Naive thymus-derived CD4-positive, alpha-beta T cell (primary cell): ENCODE measurements at places on chromosomes 16 and 17.

DNA sequence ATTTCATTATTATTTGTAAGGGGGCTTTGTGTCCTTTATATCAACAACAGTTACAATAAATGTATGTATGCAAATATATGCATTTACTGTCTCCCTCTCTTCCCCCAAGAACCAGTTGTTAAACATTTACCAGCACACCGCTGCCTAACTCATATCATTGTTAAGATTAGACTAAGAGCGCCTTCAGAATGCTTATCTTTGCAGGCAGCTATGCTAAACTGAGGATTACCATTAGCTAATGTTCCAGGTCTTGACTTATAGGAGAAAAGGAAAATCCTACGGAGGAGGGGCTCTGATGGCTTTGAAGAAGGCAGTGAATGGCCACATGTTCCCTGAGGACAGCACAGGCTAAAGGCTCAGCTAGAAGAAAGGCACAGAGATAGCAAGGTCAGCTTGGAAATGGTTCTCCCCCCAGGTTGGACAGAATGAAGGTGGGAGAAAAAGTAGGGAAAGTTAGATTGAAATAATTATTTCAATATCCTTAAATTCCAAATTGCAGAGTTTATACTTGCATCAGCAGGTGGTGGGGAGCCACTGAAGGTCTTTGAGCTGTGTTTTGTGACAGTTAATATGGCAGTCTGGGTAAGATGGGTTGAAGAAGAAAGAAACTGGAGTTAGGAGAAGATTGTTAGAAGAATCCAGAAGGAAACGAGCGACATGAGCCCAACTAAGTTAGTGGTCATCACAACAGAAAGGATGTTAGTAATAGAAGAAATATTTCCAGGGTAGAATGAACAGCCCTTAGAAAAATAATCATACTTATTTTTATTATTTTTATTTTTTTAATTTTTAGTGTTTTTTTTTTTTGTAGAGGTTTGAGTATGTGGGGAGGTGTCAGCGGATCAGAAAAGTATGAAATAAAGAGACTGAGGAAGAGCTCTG is 87.0 kb upstream of the MAF start:
- no peak for DNase-seq

- DNase-seq, result peak; percentile 15
Measured at GRCh38 chr16:23557779-23558702, 514 bp downstream of the UBFD1 start.

GRCh38 chr17:2015314-2015713 is 9.8 kb downstream of the RTN4RL1 start:
- DNase-seq, result no peak

GRCh38 chr16:87165151-87165550 is 152.0 kb downstream of the C16orf95 start:
- DNase-seq, result no peak

GRCh38 chr16:69861292-69862030 is 89.7 kb upstream of the CLEC18A start:
- DNase-seq, result no peak

- DNase-seq, result no peak
Measured at GRCh38 chr16:22141767-22142166, 20.5 kb upstream of the SDR42E2 start.

DNA sequence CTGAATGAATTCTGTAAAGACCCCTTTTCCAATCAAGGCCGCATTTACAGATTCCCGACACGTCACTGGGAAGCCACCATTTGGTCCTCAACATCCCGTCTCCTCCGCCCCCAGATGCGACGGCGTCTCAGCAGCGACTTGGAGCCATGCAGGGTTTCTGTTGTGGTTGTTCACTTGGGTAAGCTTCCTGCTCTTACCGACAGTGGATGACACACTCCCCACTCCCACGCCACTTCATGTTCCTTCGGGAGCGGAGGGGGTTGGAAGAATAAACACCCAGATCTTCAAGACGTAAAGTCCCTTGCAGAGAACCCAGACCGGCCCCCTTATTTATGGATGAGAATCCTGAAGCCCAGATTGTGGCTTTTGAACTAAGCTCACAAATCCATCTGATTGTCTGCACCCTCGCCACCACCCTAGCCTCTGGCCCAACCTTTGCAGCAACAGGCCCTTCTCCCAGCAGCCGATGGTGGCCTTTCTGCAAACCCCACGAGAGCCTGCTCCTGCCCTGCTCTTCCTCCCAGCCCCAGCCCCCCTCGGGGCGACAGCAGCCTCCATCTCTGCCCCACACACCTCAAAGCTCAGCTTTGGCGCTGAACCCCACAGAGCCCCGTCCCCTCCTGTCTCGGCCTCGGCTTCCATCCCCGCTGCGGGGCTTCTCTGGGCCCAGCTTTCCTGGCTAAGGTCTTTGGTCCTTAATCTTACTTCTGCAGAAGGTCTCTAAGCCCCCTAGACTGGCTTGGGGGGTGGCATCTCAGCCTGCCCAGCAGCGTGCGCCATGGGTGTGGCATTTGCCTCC is 19.0 kb upstream of the OSGIN1 start:
- DNase-seq, result no peak

DNA sequence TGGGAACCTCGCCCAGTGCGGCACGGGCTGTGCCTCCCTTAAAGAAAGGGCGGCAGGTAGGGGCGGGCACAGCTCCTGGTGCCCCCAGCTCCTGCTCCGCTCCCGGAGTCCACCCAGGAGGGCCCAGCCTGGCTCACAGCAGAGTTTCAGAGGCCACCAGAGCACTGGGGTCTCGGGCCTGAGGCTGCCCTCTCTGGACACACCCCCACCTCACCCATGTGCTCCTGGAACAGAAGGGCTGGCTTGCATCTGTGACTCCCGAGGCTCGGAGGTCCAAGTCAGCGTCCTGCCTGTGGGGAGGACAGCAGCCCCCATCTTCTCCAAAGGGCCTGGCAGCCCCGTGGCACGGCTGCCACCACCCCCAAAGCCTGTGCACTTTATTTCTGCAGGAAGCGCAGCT is 62.7 kb downstream of the RBFOX3 start:
- DNase-seq, result no peak
